ENCODE measurements at places on chromosomes 12 and 14.

DNA sequence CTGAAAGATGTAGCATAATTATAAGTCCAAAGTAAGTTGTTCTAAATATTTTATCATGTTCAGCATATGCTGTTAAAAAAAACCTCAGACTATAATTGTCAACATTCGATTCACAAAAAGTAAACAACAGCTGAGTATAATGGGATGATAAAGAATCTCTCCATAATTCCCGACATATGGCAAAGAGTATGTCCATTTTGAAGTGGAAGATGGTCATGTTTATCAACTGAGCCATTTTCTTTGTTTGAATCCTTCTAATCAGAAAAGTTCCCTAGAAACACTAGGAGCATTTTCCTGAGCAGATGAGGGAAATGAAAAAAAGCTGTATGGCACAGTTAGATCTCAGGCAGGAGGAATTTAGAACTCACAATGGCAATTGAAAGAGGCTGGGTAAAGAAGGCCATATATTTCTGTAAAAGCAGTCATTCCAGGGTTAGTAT lies 192.1 kb upstream of the AMIGO2 start:
- DNase-seq = no peak

DNA sequence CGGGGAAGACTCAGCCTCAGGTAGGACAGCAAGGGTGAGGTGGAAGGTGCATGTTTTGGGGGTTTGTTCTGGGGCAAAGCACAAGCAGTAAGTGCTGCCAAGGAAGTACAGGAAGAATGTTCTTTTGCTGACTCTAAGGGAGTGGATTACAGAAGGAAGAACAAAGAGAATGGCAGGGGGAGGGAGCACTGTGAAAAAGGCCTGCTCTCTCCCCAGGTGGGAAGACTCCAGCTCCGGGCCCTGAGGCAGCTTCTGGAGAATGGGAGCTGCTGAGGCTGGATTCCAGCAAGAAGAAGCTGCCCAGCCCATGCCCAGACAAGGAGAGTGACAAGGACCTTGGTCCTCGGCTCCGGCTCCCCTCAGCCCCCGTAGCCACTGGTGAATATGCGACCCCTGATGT lies 7.0 kb upstream of the PFDN5 start:
- DNase-seq = no peak

DNA sequence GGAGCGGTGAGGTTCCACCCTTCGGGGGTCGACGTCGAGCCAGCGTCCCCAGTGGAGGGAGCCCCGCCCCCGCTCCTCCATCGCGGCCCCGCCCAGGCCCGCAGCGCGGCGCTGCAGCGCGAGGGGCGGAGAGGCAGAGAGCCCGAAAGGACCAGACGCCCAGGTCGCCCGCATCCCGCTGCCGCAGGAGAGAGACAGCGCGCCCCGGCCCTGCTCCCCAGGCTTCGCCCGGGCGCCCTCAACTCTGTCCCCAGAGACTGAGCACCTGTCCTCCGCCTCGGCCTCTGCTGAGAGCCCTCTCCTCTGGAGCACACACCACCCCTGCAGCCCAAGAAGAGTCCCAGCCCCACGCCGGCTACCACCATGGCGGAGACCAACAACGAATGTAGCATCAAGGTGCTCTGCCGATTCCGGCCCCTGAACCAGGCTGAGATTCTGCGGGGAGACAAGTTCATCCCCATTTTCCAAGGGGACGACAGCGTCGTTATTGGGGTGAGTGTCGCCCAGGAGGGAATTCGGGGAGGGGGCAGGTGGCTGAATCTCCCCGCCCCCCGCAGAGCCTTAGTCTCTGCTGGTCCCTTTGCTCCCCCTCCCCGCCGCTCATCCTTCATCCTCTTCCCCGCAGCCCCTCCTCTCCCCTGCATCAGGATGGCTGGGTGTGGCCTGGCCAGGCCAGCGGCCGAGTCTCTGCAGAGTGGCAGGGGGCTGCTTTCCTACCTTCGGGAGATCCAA lies at the start of gene KIF5A:
TSS of gene KIF5A (plus strand) at position 136 of the 732 bp plus-strand sequence. CDS start at position 364, 228 bp downstream.
- DNase-seq = no peak

DNA sequence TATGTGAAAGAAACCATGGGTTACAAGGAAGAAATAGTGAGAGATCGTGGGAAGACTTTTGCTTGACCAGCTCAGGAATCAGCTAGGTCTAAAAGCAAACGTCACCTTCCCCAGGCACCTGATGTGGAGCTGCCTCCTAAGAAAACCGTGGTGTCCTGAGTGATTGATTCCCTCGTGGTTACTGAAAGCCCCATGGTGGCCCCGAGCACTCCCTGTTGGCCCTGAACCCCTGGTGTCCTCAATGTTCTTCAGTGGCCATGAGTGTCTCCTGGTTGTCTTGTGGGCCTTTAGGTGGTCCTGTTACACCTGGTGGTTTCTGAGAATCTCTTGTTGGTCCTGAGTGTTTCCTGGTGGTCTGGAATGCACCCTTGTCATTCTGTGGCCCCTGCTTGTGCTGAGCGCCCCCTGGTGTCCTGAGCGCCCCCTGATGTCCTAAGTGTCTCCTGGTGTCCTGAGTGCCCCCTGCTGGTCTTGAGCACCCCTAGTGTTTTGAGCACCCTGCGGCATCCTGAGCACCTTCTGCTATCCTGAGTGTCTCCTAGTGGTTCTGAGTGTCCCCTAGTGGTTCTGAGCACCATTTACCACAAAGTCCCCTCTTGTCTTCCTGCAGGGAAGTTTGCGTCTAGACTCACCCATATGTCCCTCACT lies 518.7 kb downstream of the TMEM121 start:
- no peak for DNase-seq

DNA sequence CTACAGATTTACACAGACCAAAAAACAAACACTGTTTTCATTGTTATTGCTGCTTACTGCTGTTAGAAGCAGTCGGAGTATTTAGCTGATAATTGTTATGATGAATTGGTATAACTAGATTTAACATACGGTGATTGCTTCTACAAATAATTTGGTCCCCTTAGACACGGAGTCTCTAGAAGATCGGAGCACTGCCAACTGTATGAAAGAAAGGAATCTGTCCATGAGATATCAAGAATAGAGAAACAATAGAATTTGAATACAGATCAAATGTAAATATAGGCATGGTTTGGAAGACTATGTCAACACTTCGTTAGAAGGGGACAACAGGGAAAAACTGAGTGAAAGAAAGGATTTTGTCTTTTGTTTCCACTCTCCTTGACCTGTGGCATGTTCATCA lies 110.9 kb downstream of the PPP2R5E start:
- no peak for DNase-seq

DNA sequence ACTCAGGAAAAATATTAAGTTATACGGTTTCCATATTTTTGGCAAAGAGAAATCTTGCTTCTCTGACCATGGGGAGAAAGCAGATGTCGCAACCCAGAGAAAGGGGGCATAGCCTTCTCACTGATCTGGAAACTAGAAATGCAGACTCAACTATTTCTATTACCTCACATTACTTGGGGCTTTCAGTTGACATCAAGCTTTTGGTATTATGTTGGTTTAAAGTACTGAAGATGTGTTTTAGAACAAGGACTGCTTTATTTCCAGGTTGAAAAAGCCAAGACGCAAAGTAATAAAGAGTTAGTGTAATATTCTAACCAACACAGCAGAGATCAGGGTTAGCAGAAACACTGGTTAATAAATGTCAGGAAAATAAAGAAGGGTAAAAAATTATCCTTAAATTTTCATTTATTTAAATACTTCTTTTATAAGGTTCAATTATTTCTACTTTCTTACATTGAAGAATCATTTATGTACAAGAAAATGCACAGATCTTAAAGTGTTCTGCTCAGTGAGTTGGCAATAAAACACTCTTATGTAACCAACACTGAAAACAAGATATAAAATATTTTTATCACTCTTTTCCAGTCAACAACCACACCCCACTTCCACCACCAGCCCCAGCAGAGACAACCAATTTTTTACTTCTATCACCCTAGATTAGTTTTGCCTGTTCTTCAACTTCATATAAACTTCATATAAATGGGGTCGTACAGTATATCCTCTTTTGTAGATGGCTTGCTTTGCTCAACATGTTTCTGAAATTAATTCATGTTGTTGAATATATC lies 26.0 kb downstream of the DCP1B start:
- DNase-seq = no peak

DNA sequence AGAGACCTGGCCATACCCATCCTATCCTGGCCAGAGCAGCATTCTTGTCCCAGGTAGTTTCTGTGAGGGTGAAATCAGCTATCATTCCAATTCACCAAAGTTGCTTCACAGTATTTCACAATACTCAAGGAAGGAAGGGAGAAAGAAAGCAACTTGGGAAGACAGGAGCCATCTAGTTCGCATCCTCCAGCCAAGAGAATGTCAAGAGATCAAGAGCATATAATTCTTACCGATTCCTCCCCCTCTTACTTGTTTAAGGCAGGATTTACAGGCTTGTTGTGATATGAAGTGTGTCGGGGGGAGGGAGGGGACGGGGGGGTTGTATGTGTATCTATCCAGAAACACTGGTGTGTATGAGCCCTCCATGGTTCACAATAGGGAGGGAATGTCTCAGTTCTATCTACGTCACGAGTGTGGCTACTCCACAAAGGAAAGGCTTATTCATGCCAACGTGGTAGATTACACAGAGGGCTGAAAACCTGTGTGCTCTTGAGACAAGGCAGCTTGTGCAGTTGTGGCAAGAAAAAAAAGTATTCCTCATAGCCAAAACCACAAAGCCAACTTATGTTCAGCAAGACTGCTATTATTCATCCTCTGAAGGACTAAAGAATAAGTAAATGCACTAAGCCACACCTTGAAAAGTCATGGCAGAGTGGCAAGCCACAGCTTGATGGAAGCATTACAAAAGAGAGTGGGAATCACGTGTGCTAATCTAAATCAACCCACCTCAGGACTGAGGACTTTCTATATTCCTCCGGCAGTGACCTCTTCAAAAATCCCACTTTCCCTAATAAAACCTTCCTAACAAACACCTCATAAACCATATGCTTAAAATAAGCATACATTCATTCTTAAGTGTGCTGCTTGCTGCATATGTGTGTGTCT lies 35.0 kb downstream of the CORO1C start:
- DNase-seq = no peak

- DNase-seq = no peak
Measured at GRCh38 chr14:41663473-41663850, 56.8 kb downstream of the LRFN5 start.
